ENCODE measurements at places on chromosomes 13 and 19.
A peak's percentile ranks its signal among the peaks of the same experiment; 100 is the strongest.

DNA sequence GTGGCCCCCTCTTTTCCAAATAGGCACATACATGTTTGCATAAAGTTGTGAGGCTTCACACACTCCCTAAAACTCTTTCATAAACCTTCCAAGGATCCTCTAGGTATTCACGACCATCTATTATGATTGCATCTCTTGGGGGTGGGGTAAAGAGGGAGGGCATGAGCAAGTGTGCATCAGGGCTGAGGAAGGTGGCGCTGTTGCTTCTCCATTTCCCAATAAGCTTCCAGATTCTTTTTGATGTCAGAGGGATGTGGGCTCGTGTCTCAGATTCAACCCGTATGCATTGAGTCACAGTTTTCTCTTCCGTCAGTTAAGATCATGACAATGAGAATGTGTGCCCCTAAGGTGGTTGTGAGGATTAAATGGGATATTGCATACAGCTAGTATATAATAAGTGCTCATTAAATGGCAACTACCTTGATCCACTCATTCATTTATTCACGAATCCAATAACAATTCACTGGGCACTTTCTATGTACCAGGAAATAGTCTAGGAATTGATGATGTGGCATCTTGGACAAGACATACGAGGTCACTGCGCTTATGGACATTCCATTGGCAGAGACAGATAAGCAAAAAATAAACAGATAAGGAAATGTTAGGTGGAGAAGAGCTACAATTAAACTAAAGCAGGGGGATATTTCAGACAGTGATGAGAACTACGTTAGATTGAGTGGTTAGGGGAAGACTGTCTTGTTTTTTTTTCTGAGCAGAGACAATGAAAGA lies 10.3 kb downstream of the CYP2B6 start:
- no peak for DNase-seq

- DNase-seq: no peak
These were observed 5.3 kb upstream of the PROZ start for GRCh38 chr13:113152984-113153809.

DNA sequence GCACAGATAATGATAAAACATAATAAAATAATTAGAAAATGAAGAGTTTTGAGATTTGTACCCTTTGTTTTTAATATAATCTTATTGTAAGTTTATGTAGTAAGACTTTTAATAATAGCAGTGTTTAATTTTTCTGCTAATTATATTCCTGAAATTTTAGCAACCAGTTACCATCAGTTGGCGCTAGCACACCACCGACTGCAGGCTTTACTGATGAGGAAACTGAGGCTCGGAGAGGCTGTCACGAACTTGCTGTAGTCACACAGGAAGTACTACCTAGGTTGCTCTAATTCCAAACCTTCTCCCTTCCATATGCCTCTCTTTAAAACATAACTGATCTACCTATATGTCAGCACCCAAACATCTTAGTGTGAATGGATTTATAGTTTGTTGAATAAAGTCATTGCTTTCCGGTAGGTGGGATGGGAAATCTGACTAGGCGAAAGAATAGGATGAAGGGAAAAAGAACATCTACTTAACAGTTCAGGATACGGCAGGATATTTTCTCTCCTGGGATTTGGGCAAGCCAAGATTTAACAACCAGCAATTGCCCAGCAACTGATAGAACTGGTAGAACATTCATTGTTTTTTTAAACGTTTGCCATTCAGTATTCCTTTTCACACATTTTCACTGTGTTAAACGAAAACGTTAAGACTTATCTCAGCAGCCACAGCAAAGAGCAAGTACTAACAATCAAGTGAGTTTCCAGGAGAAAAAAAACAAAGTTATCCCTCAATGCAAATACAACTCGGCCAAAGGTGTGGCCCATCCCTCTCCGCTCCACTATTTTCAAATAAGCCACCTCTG lies 822 bp upstream of the RFXAP start:
- DNase-seq: no peak

DNA sequence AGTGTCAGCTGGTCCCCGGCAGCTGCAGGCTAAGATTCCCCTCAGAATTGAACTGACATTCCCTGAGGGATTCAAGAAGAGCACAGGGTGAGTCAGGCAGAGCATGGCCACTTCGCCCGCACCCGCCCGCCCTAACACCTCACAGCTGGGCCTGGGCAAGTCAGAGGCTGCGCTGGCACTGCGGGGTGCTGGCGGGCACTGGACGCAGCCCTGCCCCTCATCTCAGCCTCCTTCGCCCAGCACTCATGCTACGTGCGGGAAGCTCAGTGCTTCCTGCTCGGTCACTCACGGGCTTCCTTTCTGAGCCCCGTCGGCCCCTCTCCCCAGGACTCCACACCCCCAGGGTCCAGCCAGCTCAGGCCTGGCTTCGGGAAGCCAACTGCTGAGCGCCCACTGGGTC lies 56.9 kb downstream of the MLLT1 start:
- DNase-seq: no peak

DNA sequence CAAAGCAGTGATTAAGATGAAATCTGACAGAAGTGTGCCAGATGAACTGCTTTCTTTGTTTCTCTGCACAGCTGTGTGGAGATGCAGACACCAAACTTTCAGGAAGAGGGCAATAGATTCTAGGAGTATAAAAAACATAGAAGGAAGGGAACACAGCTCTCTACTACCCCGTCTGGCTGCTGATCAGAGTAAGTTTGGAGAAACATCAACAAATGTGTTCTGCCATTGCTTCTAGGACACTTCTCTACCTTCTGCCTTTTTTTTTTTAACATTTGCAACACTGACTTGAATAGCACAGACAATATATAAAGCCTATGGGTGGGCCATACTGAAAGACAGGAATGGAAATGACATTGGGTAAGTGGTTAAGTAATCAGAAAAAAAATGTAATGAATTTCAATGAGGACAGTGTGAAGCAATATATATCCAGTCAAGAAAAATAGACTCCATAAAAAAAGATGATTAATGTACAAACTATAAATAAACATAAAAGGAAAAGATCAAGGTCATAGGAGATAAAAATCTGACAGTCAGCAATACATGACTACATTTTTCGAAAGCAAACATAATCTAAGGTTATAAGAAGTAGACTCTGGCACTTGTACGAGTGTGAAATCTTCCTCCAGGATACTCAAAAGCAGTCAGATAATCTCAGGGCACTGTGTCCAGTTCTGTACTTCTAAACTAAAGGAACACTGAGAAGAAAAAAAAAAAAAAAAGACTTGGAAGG lies 21.4 kb downstream of the NUFIP1 start:
- DNase-seq: peak; percentile 31

DNA sequence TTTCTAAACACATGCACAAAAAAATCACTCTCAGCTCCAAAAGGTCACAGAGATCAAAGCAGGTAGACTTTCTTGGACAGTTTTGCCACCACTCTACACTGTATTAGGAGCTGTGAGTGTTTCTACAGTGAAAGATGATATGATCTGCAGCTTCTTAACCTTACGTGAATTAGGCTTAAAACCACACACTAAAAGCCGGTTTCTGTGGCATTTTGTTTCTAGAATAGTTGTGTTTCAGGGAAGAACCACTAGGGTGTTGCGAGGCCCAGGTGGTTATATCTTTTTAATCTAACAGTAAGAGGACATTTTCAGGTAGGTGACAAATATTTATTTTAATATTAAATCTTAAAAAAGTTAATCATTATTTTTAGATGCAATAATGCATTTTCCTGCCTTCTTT lies 216.4 kb downstream of the KLF5 start:
- no peak for DNase-seq

- no peak for DNase-seq
These were observed 30.8 kb downstream of the PRR22 start for GRCh38 chr19:5753743-5754142.

DNA sequence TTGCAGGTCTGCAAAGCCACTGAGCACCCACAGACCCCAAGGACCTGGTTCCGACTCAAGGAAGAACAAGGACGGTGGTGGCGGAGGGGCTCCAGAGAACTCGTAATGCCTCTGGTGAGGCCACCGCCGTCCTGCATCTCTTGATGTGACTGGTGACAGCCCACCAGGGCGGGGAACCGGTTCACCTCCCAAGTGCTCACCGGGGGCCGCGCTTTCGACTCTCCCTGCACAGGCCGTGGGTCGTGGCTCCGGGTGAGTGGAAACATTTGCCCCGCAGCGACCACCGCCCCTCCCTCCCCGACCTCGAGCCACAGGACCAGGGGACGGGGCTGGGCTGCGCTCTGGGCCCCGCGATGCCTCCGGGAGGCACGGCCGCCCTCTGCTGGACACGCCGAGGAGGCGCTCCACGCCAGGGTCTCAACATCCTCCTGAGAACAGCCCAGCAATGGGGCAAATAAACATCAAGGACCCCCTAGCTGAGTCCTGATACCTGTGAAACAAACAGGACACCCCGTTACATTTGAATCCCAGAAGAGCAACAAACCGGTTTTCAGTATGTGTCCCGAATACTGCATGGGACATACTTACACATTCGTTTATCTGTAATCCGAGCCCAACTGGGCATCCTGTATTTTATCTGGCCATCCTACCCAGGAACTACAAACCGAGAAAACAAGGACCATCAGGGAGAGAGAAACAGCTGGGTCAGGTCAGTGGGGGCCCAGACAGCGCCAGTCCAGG lies 3.9 kb upstream of the PLPP2 start:
- DNase-seq: peak; percentile 12

DNA sequence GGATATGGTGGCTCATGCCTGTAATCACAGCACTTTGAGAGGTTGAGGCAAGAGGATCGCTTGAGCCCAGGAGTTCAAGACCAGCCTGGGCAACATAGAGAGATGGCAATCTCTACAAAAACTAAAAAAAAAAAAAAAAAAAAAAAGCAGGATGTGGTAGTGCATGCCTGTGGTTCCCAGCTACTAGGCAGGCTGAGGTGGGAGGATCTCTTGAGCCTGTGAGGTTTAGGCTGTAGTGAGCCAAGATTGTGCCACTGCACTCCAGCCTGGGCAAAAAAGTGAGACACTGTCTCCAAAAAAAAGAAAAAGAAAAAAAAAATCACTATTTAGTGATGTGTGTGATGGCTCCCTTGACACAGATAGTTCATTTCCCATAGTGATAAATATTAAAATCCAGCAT lies 365.0 kb upstream of the NBEA start:
- DNase-seq: no peak

DNA sequence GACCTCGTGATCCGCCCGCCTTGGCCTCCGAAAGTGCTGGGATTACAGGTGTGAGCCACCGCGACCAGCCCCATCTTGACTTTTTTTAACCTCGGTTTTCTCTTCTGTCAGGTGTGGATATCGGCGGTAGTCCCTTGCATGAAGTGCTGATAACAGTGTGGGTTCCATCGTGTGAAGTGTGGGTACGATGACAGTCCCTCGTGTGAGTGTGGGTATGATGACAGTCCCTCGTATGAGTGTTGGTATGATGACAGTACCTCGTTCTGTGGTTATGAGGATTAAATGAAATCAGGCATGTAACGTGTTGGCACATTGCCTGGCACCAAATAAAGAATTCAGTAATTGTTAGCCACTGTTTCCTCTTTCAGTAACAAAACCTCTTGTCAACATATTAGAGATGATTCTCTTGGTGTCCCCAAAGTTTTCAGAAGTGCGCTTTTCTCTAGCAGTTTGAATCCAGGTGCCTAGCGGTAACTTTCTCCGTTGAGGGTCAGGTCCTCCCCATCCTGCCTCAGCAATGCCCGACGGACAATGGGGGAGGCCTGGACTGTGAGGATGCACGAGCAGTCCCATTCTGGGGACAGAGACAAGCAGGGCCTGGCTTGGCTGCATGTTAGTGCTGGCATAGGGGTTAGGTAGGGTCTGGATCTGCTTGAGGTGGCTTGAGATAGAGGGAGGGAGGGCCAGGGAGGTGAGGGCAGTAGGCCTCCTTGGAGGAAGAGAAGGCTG lies 15.3 kb downstream of the GATAD2A start:
- DNase-seq: no peak

DNA sequence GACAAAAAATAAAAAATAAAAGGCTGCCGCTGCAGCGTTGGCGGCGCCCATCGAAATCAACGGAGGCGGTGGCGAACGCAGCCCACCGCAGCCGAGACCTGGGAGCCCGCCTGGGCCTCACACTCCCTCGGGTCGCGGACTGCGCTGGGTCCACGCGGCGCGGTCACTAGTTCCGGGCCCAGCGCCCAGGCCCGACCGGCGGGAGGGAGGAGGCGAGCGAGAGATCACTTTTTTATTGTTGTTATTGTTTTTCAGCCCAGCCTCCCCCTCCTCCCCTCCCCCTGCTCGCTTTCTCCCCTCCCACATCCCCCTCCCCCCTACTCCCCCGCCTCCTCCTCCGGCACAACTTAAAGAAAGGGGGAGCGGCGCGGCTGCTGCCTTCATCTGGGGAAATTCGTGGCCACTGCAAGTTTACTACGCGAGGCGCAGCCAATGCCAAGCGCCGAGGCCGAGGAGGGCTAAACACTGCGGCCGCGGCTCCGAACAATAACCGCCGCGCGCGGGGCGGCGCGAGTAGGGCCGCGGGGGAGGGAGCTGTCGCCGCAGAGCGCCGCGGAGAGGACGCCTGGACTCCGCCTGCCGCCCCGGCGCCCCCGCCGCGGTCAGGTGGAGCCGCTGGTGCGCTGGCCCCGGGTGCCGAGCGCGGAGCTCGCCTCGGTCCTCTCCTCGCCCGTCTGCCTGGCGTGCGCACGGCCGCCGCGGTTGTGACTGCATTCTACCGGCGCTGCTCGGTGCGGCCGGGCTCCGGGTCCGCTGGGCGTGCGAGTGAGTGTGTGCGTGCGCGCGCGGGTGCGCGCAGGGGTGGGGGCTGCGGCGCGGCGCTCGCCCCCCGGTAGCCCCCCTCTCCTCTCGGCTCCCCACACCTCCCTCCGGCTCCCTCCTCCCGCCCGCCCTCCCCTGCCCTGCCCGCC lies 505 bp upstream of the ZIC2 start:
- no peak for DNase-seq

DNA sequence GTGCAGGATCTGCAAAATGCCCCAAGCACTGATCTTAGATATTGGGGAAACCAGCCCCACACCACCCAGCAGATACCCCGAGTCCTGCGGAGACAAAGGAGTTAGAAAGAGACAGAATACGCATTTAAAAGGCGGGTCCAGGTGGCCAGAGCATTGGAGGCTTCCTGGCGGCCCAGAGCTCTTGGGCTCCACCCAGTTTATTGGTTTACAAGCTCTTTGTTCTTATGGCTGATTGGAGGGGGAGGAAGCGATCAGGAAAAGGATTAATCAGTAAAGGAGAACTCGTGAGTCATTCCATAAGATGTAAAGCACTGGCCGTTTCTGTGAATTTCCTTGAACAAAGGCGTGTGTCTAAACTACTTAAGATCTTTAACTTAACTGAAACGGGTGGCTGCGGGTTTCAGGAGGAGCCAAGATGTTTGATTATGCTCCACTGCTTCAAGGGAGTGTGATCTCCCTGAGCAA lies 926 bp downstream of the ZNF587 start:
- DNase-seq: peak; percentile 31

- DNase-seq: no peak
These were observed 1.9 kb upstream of the JUND start for GRCh38 chr19:18283338-18283737.

DNA sequence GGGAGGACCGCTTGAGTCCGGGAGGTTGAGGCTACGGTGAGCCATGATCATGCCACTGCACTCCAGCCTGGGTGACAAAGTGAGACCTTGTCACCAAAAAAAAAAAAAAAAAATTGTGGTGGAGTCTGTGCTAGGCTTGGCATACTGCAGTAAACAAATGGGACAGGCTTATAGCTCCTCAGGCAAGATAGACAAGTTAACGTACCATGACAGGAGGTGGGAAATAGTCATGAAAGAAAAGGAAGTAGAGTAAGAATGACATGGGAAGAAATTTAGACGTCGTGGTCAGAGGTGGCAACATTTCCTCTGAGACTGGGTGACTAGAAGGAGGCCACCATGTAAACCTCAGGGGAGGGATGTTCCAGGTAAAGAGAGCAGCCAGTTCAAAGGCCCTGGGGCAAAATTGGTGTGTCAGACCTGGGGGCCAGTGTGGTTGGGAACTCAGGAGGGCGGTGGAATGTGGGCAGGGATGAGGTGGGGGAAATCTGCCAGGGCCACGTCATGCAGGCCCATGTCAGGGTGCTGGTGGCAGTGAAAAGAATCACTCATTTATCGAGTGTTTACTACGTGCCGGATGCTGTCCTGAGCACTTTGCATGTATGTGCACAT lies 5.6 kb downstream of the SNRPA start:
- no peak for DNase-seq

Data from IMR-90 (cell line).